Bone marrow (tissue), 2 donors: ENCODE measurements at places on chromosomes 13 and 19.

DNA sequence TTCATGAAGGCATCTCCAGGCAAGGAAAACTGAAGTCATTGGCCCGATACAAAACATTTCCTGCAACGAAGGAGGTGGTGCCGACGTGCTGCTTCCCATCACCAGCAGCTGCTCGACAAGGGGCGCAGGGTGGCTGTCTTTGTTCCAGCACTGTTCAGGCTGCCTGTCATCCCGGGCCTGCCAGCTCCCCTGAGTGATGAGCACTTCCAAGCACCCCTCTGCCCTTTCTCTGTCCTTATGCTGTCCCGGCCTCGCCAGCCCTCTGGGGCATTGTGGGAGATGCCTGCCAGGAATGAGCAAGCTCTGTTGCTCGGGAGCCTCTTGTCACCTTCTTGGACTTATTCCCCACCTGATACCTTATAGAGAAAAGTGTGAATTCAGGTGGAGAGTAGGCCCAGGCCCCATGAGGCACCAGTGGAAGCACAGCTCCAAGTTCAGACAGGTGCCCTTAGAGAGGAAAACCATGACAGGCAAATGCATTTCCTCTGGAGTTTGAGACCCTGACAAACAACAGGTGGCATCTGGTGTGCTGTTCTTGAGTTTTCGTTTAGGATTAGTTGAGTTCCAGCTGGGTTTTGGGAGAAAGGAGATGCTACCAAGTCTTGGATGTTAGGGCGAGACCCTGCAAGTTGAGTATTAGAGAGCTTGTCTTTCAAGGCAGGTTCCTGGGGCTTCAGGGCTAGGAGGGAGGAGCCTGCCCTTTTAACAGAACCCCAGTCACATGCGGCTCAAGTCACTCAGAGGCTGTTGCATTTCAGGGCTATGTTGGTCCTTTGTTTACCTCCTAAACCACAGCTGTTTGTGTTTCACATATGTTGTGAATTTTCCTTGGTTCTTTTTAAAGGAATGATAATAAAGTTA, 21.4 kb downstream of the BBC3 start:
- DNase-seq, result no peak

DNA sequence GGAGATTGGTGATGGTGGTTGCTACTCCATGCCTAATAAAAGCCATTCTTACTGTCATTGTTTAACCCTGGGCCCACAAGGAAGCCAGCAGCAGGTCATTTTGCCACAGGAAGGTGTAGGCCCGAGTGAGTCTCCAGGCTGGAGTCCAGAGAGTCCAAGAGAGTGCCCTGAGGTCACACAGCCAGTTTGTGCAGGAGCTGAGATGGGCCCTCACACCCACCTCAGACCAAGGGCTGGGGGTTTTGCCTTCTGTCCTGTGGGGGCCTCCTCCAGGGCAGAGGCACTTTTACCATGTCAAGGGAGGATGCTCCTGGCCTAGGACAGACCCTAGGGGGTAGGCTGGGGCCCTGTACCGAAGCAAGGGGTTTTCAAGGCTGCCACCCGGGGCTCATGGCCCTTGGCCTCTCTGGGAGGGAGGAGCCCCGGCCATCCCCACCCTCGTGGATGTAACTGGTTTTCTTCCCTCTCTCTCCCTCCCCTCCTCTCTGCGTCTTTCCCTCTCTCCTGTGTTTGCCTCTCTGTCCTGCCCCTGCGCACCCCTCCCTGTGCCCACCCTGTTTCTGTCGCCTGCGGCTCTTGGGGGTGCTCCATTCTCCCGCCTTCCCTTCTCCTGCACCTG, 8.0 kb downstream of the CYTH2 start:
- no peak for DNase-seq

GRCh38 chr13:60143775-60144174, 20.0 kb downstream of the DIAPH3 start:
- no peak for DNase-seq

- no peak for DNase-seq
These were observed 222.4 kb downstream of the UQCRFS1 start for GRCh38 chr19:28990522-28990921.

DNA sequence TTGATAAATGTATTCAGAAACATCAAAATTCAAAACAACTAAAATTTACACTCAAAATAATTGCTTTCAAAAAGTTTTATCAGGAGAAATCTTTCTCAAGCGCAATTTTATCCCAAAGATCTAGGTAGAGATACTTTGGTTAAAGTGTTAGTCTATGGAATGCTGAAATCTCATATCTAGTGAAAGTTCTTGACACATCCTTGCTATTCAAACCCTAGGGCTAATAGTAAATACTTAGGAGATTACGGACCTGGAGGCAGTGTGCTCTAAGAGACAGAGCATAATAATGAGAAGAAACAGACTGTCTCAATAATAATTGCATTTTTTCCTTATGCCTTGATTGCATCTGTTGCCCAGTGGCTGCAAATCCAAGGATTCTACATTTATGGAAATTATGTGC, 330.8 kb downstream of the DACH1 start:
- DNase-seq, result no peak

DNA sequence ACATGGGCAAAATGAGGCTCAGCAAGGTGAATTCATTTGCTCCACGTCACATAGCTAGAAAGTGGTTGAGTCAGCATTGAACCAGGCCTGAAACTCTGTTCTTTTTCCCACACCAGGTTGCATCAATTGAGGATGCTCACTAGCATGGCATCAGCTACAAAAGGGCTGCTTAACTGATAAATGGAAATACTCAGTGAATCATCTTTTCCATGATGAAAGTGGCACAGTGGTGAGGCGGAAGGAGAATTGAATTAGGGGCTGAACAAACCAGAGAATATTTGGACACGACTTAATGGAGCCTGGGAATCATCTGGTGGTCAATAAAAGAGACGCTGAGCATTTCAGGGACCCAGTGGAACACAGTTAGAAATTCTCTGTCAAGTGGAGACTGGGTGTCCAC, 320.1 kb upstream of the MAB21L1 start:
- no peak for DNase-seq

GRCh38 chr13:33644581-33645543, 173.1 kb upstream of the RFC3 start:
- peak; percentile 7 for DNase-seq

DNA sequence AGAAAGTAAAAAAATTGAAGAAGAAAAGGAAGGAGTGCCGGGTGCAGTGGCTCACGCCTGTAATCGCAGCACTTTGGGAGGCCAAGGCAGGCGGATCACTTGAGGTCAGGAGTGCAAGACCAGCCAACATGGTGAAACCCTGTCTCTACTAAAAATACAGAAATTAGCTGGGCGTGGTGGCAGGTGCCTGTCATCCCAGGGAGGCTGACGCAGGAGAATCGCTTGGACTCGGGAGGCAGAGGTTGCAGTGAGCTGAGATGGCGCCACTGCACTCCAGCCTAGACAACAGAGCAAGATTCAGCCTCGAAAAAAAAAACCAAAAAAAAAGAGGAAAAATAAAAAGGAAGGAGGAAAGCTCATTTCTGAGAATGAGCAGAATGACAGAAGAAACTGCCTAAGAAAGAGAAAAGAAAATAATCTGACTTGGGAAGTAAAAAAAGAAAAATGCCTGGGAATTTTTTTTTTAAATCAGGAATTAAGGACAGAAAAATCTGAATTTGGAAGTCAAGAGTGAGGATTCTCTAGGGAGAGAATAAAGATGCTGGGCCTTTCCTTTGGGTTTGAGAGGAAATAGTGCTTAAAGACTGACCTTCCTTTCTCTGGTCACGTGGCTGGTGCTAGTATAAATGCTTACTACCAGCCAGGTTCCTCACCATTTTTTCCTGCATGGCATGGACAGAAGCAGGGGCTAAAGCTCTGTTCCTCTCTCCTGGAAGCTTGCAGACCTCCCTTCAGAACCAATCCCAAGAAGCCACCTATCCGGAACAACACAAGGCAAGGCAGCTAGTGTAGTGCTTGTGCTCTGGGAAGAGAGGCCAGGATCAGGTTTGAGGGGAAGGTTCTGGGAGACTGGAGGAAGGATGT, at the start of gene FFAR2:
Gene FFAR2, plus strand, starts transcription at position 652 of the 864 bp plus-strand sequence. CDS start 1,458 bp downstream, outside the sequence.
- DNase-seq, result no peak

DNA sequence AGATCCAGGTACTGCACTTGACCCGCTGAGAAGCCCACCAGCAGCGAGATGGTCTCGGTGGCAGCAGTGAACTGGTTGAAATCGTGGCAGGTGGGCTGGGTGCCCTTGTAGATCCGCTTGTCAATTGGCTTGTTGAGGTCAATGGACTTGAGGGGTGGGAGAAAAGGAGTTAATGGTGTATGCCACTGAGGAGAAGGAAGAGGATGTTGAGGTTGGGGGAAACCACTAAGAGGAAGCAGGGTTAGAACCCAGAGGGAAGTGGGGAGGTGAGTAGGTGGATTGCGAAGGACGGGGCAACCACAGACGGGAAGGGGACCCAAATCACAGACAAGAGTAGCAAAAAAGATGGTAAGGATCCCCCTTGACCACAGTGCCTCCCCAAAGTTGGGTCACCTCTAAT, 1.7 kb downstream of the DMWD start:
- DNase-seq, result peak; percentile 79

GRCh38 chr19:33340991-33341390, 32.5 kb upstream of the CEBPG start:
- no peak for DNase-seq

DNA sequence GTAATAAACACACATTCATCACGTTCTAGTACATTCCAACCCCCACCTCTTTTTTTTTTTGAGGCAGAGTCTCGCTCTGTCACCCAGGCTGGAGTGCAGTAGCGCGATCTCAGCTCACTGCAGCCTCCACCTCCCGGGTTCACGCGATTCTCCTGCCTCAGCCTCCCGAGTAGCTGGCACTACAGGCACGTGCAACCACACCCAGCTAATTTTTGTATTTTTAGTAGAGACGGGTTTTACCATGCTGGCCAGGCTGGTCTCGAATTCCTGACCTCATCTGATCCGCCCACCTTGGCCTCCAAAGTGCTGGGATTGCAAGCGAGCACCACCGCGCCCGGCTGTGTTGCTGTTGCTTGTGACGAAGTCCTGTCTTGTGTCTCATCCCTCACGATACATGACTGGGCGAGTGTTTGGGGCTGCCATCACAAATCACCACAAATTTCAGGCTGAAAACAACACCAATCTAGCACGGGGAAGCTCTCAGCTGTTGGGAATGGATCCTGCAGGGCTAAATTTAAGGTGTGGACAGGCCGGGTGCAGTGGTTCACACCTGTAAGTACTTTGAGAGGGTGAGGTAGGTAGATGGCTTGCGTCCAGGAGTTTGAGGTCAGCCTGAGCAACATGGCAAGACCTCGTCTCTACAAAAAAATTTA, 15.7 kb downstream of the MOB3A start:
- DNase-seq, result no peak

DNA sequence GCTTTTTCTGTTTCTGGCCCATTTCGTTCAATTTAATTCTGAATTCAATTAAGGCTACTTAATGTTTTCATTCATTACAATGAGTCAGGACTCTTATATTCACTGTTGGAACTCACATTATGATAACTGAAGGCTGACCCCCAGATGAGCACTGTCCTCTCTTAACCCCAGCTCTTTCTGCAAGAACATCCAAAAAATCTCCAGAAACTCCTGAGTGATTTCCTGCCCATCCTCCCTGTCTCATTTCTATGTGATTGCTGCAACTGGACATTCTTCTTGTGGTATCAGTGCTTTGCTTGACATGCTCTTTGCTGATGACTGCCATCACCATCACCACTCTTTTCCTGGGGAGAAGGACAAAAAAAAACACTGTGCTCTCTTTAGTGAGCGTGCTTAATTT, 240.3 kb downstream of the SPRY2 start:
- DNase-seq, result no peak

GRCh38 chr19:45791744-45792469, 738 bp downstream of the DMWD start:
- no peak for DNase-seq

GRCh38 chr13:63586467-63586866, 2170.8 kb upstream of the PCDH20 start:
- DNase-seq, result no peak

- DNase-seq, result no peak
These were observed 8.3 kb upstream of the NTN5 start for GRCh38 chr19:48681127-48681470.

DNA sequence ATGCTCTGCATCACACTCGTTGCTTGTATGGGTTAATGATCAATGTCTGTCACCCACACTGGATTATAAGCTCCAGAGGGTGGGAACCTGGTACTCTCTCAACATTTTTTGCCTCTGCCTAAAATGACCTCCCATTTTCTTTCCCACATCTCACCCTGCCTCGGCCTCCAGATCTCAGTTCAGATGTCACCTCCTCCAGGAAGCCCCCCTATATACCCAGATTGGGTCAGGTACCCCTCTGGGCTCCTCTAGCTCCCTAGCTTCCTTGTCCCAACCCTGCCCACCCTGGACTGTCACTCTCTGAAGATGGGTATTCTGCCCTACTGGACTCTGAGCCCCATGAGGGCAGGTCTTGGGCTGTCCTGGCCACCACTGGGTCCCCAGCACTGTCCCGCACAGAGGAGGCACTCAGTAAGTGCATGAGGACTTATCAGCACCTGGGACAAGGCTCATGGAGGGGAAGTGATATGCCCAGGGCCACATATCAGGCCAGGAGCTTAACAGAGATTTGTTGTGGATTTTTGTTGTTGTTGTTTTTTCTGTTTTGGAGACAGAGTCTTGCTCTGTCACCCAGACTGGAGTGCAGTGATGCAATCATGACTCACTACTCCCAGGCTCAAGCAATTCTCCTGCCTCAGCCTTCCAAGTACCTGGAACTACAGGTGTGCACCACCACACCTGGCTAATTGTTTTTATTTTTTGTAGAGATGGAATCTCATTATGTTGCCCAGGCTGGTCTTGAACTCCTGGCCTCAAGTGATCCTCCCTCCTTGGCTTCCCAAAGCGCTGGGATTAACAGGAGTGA, 23.8 kb downstream of the PRKD2 start:
- DNase-seq, result no peak

GRCh38 chr19:2512523-2513431, 36.9 kb downstream of the GADD45B start:
- DNase-seq, result no peak

- DNase-seq, result no peak
These were observed 17.9 kb upstream of the ZNF175 start for GRCh38 chr19:51552996-51553725.

DNA sequence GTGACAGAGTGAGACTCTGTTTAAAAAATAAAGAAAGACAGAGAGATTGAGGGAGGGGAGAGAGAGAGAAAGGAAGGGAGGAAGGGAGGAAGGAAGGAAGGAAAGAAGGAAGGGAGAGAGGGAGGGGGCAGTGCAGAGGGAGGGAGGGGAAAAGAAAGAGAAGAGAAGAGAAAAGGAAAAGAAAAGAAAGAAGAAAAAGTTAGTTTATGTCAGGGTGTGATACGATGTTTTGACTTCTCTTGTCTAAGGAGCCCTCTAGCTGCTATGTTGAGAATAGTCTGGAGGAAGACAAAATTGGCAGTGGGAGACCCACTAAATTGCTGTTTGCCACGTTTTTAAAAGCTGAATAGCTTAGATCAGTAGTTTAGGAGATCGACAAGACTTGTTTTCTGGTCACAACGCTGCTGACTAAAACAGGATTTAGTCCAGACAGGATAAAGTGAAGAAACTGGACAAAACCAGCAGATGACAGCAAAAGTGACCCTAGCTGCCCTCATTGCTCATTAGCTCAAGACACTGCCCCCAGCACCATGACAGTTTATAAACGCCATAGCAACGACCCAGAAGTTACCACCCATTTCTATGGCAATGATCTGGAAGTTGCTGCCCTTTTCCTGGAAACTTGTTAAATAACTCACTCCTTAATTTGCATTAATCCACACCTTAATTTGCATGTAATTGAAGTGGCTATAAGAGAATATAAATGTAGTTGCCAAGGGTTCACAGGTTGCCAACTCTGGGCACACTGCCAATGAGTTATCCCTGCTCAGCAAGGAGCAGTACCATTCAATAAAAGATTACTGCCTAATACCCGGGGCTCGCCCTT, 11.1 kb downstream of the TEX101 start:
- no peak for DNase-seq
